ENCODE measurements at places on chromosomes 13 and 19.

DNA sequence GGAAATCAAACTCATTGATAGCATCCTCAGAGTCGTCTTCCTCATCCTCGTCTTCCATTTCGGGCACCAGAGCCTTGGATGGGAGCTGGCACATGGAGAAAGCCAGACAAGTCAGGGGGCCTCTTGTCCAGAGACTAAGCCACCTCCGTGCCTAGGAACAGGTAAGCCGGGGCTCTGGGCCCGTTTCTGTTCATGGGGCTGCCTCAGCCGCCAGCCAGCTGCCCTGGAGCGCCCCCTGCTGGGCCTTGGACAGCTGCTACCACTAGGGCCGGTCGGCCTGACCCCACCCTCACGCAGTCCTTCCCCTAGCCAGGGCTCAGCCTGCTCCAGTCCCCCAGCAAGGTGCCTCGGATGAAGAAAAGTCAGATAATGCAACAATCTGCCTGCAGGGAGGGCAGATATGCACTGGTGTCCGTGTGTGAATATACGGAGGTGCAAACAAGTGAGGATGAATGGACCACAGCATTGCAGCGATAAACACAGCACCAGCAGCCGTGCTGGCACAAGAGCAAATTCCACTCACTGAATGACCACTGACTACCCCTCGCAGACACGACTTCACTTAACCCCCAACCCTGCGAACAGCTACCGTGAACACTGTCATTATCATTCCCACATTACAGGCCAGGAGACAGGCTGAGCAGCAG, 11.9 kb upstream of the PRKD2 start:
- DNase-seq, result peak; percentile 87

- no peak for DNase-seq
Measured at GRCh38 chr19:52296400-52296772, 583 bp upstream of the ZNF480 start.

- no peak for DNase-seq
Measured at GRCh38 chr19:31266196-31266595, 83.0 kb downstream of the TSHZ3 start.

DNA sequence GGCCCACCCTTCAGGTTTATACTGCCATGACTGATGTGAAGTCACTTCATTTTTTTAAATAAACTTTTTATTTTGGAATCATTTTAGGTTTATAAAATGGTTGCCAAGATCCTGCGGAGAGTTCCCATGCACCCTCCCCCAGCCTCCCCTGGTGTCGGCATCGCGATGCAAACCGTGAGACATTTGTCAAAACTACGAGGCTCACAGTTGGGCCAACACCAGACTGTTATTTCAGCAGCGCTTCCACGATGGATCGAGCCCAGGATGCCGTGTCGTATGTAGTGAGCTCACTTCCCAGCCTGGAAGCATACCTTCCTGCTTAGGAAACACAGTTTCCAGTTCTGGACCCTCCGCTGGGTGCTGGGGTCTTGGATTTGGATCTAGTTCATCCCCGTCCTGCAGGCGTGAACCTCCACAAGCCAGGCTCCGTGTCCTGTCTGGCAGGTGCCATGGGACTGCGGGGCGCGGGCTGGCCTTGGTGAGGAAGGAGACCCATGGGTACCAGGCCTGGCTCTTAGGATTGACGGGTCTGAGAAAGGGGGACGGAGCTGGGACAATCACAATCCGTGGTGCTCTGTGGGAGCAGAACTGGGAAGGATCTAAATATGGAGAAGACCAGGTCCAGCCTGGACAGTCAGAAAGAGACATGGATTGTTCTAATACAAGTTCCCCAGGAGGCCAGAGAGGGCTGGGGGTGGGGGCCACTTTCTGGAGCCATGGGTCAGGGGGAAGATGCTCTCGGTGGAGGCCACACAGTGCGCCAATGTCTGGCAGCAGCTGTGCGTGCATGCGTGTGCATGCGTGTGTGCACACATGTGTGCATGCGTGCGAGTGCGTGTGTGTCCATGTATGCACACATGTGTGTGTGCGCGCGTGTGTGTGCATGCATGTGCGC, 2.4 kb upstream of the SBK2 start:
- no peak for DNase-seq

- DNase-seq, result no peak
Measured at GRCh38 chr13:95235199-95235756, 66.0 kb downstream of the ABCC4 start.

DNA sequence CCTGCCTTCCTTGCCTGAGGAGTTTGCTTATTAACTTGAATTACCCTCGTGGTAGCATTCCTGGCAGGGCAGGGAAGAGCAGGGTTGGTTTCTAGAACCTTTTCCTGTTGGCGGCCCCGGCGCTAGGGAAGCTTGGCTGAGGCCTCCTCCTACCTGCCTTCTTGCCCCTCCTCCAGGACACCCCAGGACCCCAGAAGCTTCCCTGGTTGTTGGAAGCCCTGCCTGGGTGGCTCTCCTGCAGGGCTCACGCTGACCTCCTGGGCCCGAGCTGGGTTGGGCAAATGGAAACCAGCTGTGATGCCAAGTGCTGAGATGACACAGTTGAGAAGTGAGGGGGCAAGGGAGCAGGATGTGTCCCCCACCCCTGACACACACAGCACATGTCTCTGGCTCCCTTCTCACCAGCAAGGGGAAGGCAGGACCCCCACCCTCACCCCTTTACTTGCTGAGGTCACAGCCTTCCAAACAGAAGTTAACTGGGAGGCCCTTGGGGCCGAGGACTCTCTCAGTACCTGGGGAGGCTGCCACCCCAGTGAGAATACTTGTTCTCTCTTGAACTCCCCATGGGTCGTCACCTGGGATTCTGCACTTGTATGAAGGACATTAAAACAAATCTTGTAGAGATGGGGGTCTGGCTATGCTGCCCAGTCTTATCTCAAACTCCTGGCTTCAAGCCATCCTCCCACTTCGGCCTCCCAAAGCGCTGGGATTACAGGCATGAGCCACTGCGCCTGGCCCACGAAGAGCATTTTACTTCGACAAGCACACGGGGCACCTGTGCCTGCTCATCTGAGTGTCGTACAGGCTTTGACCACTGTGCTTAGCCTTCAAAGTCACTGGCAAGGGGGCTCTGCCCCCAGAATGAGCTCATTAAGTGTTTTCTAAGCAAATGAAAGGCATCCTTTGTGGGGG, 10.5 kb downstream of the CEBPA start:
- no peak for DNase-seq

DNA sequence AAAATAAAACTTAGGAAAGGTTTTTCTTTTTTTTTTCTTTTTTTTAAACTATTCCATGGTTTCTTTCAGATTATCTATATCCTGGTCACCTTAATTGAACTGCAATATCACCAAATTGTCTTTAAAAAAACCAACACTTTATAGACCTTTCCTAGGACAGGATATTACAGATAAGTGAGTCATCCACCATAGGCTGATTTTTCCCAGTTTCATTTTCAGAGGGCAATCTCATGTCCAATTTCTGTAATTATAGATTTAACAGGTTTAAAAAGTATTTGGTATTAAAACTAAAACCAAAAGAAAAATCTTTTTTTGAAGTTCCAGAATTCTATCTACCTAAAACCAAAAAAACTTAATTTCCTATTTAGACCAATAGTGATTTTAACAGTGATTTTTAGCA, 13.2 kb downstream of the SPART start:
- no peak for DNase-seq

GRCh38 chr13:58165617-58166016, 534.1 kb downstream of the PCDH17 start:
- no peak for DNase-seq

- DNase-seq, result peak; percentile 50
Measured at GRCh38 chr19:2014731-2015607, 545 bp downstream of the BTBD2 start.

DNA sequence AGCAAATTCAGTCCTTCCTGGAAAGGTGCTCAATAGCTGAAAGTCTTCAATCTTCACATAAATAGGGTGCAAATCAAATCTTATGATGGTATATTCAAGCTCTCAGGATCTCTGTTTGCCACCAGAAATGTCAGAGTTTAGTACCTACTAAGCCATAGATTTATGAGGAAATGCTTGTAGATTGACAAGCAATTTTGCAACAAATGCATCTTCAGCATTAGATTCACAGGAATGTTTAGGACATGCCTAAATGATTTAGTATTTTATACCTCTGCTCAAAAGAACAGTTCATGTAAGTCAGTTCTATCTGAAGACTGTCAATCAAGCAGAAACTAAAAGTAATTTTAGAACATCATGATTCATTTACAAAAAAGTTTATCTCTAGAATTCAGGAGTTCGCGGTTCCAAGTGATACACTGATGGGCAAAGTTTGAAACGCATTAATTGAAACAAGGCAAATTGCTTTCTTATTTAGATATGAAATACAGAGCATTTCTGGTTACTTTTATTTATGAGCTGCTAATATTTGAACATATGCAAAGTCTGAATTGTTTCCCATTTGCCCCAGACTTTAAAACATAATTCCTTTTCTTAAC, 65.7 kb downstream of the DACH1 start:
- no peak for DNase-seq
